ENCODE measurements at places on chromosomes 6 and 20.

- DNase-seq = no peak
Measured at GRCh38 chr20:41508335-41508734, 109.8 kb downstream of the CHD6 start.

DNA sequence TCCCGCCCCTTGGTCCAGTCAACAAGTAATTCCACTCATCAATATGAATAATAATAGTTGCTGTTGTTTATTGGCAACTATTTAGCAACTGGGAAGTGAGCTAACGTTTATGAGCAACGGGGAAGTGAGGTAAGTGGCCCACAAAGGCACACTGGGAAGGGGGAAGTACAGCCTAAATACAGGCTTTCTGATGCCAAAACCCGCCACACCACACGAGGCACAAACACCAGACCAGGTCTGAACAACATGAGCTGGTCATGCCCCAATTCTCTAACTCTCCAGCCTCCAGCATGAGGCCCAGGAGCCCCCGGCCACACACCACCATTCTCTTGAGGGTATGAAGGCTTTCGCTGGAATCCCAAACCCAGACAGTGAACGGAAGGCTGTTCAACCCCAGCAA is 50.8 kb downstream of the PREX1 start:
- DNase-seq = no peak

DNA sequence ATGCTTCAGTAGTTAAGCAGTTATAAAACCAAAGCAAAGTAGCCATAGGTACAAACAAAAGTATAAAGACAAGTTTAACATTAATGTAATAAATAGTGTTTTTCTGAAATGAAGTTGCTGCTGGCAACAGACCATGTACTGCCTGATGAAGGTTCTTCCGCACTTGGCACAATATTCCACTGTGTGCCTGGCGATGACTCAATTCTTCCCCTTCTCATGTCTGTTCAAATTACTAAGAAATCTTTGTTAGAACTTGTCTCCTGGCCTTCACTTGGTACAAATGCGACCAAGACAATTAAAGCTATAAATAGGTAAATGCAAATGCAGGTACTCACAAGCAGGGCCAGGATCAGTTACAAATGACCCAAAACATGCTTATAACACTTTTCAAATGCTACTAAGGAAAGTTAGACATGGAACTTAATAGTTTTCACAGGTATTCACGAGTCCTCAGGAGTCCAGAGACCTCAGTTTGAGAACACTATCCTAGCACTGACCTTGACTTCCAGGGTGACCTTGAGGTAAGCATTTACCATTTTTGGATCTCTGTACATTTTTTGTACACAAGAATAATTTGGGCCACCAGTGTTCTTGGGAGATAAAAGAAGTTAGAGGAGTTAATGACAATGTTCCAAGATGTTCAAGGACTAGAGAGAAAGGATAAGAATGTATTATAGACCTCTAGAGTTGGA is 8.1 kb upstream of the DDR1 start:
- DNase-seq = no peak

- DNase-seq = no peak
Measured at GRCh38 chr6:35718911-35719381, 17.9 kb upstream of the ARMC12 start.

DNA sequence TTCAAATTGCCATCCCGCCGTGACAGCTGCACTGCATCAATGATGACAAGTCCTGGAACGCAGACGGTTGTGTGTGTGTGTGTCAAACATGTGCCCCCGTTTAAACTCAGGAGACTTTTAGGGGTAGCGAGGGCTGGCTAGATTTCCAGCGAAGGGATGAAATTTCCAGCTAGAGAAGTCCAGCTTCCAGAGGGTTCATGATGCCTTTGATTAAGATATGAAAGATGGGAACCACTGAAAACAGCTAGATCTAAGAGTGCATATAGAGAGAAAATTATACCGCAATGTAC is 644 bp downstream of the KIZ start:
- no peak for DNase-seq

DNA sequence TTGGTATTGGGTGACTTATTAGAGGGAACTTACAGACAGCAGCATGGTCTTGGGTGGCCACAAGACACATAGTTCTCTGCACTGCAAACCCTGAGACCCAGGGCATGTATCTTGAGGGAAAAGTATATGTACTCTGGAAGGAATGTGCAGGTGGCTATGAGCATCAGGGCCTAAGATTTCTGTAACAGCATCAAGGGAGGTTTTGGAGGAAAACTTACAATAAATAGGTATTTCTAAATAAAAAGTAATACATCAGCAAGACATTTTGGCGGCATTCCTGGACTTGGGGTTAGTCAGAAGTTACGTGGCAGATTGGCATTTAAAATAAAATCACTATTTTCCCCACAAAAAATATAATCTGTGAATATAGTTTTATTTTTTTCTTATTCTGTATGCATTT is 8.0 kb upstream of the STX7 start:
- DNase-seq = no peak

DNA sequence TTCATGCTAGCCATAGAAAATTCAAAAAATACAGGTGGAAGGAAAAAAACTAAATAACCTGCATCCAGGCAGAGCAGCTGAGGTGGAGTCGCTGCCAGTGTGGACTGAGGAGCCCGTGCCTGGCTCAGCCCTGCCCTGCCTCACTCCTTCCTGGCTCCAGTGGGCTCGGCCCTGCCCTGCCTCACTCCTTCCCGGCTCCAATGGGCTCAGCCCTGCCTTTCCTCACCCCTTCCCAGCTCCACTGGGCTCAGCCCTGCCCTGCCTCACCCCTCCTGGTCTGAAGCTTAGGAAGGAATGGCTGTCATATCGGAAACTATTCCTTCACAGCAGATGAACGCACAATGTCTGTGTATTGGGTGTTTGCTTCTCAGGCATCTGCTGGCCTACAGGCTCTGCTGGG is 142.1 kb downstream of the SMOC2 start:
- no peak for DNase-seq

DNA sequence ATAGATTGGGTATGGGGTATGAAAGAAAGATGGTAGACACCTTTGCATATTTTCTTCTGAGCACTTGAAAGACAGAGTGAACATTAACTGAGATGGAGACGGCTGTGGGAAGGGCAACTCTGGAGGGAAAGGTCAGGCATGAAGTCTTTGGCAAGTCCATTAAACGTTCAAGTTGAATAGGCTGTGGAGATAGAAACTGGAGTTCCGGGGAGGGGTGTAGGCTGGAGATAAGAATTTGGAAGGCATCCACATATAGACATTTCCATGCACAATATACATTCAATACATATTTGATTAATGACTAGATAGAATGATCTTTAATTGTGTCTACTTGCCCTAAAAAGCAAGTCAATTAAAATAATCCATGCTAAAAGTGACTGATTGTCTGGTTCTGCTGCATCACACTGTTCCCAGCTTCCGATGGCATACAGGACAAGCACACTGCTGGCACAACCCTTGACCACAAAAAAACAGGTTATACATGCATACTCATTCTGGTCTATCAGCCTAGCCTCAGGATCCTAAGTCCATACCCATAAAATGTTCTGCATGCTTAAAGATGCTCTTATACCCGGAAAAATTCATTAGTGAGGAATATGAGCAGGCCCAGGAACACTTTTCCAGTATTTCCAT is 1.9 kb upstream of the MYLK4 start:
- no peak for DNase-seq

- no peak for DNase-seq
Measured at GRCh38 chr6:130928158-130928912, 101.1 kb downstream of the SMLR1 start.

All from activated T-helper 1 cell treated with anti-CD3 and anti-CD28 coated beads, Interleukin-2, amount 50 U/mL, for 16 hours (primary cell).